ENCODE measurements at places on chromosomes 2 and 18.

GRCh38 chr18:63882333-63883141 is 5.0 kb upstream of the SERPINB2 start:
- DNase-seq: no peak

GRCh38 chr2:206853915-206854314 is 85.4 kb upstream of the CPO start:
- no peak for DNase-seq

- DNase-seq: no peak
Measured at GRCh38 chr2:49837561-49838293, 683.4 kb upstream of the FSHR start.

GRCh38 chr2:111697560-111697959 is 186.4 kb downstream of the ANAPC1 start:
- no peak for DNase-seq

DNA sequence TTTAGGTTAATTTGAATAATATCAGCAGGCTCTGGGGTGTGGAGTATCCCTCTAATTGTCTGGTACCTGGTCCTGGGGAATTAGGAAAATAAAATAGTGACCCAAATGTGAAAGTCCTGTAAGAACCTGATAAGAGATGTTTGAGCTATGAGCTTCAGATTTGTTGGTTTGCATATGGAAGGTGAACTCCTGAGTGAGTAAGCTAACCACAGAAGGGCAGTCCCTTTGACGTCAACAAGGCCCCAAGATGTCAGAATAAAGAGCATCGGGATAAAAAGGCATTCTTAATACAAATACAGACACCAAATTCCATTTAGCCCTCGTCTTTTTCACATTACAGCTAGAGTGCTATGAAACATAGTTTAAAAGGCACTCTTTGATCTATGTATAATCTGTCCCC is 1366.3 kb upstream of the TMEFF2 start:
- DNase-seq: no peak

- no peak for DNase-seq
Measured at GRCh38 chr2:24745825-24746224, 47.4 kb downstream of the PTRHD1 start.

DNA sequence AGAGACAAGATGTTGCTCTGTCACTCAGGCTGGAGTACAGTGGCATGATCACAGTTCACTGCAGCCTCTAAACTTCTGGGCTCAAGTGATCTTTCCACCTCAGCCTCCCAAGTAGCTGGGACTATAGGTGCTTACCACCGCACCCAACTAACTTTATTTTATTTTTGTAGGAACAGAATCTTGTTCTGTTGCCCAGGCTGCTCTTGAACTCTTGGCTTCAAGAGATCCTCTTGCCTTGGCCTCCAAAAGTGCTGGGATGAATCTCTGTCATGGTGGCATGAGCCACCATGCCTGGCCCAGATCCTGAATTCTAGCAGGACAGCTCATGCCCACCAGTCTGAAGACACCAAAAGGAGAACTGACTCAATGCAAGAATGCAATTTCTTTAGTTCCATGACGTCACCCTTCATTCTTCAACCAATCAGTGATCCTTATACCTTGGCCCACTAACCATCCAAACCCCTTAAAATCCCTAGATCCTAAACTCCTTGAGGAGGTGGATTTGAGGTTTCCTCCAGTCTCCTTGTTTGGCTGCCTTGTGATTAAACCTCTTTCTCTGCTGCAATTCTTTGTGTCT is 25.6 kb upstream of the CXXC1 start:
- no peak for DNase-seq

- DNase-seq: no peak
Measured at GRCh38 chr2:23375448-23375847, 9.5 kb upstream of the KLHL29 start.

GRCh38 chr2:176088048-176088936 is 4.2 kb upstream of the HOXD13 start:
- no peak for DNase-seq

GRCh38 chr2:64537991-64538390 is 13.9 kb downstream of the AFTPH start:
- no peak for DNase-seq

DNA sequence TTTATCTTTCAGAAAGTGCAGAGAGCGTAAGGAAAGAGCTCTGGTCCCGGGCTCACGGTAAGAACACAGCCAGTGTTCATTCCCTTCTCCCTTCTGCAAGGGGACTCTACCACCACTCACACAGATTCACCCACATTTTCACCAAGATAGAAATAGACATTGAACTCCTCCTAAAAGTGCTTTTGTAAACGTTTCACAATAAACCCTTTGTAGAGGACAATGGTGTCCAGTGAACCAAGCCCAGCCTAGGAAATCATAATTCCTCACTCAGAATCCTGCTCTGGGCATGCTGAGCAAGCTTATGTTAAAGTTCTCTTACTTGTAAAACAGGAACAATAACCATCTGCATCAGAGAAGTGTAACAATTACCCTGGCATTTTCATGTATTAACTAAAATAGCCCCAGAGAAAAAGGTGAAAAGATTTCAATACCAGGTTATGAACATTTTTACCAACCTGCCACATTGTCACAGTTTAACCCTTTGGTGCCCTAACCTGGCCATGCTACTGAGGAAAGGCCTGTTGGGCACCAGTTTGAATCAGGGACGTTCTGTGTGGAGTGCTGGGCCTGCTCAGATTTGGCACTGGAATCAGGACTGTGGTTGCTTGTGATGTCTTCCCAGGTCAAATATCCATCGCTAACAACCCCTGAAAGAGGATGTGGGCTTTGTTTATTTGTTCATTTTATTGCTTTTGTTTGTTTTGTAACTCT is 22.5 kb upstream of the NDUFV2 start:
- DNase-seq: no peak

- no peak for DNase-seq
Measured at GRCh38 chr2:100948942-100949811, 52.9 kb upstream of the RPL31 start.

- peak; percentile 65 for DNase-seq
Measured at GRCh38 chr18:13375302-13376255, 157.0 kb downstream of the LDLRAD4 start.

GRCh38 chr18:49177071-49177470 is 226.3 kb upstream of the SMAD7 start:
- DNase-seq: no peak

GRCh38 chr2:219525533-219526232 is 11.4 kb downstream of the ASIC4 start:
- no peak for DNase-seq

DNA sequence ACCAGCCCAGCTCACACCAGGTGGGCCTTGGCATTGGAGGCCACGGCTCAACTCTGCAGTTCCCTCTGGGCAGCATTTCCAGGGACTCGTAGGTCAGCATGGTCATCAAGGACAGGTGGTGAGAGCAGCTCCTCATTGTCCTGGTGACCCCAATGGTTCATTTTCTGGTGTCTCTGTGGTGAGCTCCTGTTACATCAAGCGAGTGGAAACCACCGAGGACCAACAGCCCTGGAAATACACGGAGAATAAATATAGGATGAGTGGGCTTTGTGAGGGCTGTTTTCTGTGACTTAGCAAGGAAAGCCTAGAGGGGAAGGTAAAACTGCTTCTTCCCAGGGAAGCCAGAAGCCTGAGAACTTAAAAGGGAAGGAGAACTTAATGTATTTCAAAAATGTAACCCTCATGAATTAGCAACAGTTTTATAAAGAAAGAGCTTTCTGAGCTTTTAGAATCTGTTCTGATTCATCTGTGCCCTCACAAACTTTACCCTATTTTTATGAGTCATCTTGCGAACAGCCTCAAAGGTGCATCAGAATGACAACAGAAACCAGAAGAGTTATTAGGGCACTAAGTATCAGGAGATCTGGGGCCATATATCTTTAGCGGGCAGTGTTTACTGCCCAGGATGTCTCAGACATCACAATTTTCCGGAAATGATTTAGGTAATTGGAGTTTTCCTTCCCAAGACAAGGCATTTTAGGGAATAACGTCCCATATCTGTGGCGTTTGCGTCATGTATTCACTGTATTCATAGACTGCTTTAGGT is 18.7 kb downstream of the C2orf92 start:
- DNase-seq: no peak

- no peak for DNase-seq
Measured at GRCh38 chr2:151156431-151156830, 105.2 kb downstream of the RBM43 start.

DNA sequence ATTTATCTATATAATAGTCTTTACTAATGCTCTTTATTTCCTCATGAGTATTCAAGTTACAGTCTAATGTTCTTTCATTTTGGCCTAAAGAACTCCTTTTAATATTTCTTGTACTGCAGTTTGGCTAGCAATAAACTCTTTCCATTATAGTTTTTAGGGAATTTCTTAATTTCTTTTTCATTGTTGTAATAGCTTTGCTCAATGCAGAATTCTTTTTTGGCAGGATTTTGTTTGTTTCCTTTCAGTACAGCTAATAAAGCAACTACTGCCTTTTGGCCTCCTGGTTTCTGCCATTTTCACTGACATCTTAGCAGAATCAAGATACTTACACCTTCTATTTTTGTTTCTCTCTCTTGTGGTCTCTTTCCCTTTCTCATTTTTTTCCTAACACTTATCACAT is 390.4 kb upstream of the RGPD4 start:
- DNase-seq: no peak

DNA sequence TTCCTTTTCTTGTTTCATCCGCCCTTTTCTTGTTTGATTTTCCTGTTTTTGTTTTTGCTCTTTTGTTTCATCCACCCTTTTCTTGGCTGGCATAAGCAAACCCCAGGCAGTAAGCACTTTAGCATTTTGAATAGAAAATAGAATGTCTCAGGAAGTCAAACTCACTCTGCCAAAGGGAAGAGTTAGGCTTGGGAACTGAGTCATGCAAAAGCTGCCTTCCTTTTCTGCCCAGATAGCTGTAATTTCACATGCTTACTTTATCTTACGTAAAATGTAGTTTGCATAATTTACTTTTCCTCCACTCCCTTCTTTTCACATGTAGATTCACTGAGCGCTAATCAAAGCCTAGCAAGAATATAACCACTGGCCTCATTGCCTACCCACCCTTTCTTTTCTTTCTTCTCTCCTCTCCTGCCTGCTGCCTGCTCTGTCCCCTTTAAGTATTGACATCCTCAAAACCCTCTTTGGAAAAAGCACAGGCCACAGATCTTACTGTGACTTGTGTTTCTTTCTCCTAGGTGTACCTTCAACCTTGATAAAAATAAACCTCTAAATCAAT is 48.4 kb downstream of the CNGA3 start:
- DNase-seq: no peak

DNA sequence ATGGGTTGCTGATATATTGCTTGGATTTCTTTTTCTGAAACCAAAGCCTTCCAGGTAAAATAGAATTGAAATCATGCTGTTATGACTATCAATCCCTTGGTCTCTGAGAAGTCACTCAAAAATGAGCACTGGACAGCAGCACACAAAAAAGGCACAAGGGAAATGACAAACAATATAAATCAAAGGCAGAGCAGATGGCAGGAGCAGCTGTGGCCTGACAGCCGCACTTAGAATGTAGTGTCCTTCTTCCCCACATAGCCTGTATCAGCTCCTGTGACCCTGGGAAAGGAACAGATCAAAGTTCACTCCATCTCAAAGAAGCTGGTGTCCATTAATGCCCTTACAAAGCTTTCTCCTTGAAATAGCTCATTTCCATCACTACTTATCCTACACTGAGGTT is 326.7 kb downstream of the SUCLG1 start:
- no peak for DNase-seq

DNA sequence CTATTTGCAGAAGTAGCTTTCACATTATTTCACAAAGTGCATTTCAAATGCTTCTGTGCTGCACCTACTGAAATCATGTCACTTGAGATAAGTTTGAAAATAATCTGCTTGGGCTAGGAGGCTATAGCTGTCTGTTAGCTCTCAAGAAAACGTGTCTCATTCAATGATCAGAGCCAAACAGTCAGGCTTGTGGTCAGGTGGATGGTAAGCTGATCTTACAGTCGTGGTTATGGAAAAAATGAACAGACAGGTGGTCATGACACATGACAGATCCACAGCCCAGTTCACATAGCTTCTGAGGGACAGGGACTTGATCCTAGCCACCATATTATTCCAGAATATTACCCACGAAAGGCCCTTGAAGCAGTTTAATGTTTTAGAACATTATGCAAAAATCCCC is 26.5 kb upstream of the RFX8 start:
- no peak for DNase-seq

- no peak for DNase-seq
Measured at GRCh38 chr2:189127756-189128155, 51.8 kb downstream of the COL5A2 start.

GRCh38 chr2:209872675-209873074 is 101.0 kb downstream of the UNC80 start:
- DNase-seq: no peak

GRCh38 chr2:110732422-110733413 is at the start of gene ACOXL:
Gene ACOXL (plus strand): TSS chr2:110732573. CDS start chr2:110768390, 35,817 bp downstream.
- no peak for DNase-seq

DNA sequence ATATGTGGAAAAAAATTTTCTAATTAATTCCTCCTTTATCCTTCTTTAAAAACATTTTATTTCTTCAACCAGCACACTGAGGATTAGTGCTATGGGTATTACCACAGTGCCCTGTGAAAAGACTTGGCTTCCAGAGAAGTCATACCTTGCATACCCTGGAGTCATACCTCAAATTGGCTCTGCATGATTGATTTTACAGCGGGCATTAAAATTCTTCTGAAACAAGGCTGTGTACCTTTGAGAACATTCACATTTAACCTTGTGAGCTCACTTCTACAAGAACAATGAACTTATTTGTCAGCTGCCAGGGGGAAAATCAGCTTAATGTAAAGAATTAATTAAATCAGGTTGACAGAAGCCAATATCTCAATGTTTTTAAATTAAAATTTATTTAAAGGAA is 44.6 kb downstream of the SLC35F5 start:
- no peak for DNase-seq

GRCh38 chr18:27921904-27922751 is 254.8 kb downstream of the CDH2 start:
- DNase-seq: no peak

DNA sequence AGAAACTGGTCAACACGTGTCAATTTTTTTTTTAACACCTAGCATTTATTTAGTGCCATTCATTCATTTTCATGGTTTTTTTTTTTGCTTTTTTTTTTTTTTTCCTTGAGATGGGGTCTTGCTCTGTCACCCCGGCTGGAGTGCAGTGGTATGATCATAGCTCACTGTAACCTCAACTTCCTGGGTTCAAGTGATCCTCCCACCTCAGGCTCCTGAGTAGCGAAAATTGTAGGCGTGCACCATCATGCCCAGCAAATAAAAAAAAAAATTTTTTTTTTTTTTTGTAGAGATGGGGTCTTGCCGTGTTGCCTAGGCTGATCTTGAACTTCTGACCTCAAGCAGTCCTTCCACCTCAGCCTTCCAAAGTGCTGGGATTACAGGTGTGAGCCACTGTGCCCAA is 21.1 kb downstream of the USP14 start:
- DNase-seq: no peak

DNA sequence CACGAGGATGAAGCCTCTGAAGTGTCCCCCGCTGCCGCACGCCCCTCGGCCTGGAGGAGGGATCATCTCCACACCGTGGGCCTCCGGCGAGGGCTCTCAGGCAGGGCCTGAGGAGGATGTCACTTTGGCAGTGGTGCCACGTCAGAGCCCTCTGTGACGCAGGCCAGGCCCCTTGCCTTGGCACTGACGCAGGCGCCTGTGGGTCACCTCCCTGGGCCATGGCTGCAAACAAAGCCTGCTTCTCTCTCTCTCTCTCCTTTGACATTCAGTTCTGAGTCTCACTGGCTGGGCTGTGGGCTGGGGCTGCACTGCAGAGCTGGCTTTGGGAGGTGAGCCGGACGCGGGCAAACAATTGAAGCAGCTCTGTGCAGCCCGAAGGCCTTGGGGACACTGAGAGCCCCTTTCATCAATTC is 273.7 kb downstream of the TWIST2 start:
- no peak for DNase-seq
